ENCODE measurements at places on chromosomes 11 and 22.

DNA sequence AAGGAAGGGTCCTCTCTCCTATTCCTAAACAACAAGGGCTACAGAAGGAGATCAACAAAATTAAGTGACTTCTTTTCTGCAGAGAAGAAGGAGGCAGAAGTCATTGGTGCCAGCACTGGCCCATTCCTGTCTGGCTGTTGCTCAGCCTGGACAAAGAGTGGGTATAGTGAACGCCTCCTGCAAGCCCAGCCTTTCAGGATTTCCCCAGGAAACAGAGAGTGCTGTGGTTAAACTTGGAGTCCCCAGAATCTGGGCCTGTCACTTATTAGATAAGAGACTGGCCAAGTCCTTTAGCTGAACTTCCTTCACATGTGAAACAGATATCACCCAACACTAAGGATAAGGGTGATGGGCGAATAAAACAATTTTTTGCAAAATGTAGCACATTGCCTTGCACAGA, 10.9 kb downstream of the TST start:
- DNase-seq = no peak

- peak; percentile 62 for DNase-seq
Measured at GRCh38 chr11:2215561-2216399, 44.2 kb upstream of the TH start.

DNA sequence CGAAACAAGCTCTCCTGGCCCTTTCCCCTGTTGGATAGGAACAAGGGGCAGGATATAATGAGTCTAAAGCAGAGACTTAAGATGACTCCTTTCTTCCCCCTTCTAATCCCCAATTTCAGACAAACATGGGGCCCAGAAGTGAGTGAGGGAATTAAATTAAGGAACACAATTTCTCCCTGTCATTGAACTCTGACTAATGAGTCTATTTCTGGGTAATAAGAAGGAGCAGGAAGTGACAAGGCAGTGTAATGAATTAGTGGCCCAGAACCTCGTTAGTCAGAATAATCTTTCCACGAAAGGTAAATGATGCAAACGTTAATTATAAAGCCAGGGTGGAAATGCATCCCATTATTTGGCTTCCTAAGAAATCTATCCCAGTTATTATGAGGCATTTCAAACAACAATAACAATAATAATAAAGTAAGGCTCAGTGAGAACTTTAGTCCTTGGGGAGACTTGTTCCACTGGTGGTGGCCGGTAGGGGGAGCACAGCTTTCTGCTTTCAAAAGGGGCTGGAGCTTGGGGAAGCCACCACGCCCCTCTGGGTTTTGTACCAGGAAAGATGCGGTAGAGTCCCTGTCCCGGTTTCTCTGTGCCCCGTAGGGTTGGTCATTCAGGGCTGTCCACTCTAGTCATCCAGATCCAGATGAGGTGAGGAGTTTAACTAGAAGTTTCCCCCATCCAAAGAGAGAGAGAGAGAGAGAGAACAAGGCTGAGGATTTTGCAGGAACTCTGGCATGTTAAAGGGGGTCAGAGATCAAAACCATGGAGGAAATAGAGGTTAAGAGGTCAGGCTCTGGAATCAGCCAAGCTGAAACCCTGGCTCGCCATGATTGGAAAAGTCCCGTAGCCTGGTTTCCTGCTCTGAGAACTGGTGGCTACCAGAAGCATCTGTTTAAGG, 298.3 kb downstream of the NTM start:
- DNase-seq = peak; percentile 42

DNA sequence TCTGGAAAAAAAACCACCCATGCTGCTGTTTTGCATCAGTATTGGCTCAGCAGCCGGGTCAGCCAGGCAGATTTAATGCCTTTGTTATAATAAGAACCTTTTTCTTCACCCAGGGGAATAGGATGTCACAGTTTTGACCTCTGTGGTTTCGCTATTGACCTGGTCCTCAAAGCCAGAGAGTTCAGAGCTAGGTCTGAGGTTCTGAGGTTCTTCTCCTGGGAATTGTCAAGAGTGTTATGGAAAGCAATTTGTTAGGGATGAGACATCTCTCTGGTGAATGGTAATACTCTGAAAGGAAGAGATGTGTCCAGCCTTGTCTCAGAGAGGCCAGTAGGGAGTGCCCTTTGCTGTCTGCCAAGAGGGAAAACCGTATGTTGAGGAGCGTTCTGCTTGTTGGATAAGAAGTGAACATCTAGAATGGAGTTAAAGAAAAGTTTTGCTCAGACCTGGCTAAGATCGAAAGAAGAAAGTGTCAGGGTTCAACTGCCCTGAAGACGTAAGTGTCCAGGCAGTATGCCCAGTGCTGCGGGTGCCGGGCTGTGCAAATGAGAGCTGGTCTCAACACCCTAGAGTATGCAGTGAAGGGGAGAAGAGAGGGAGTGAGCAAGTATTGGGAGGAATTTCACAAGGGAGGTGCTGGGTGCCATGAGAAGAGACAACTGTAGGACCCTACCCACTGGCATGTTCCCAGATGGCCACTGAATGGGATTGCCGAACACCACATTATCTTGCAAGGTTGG, 150.9 kb upstream of the TTC12 start:
- no peak for DNase-seq

DNA sequence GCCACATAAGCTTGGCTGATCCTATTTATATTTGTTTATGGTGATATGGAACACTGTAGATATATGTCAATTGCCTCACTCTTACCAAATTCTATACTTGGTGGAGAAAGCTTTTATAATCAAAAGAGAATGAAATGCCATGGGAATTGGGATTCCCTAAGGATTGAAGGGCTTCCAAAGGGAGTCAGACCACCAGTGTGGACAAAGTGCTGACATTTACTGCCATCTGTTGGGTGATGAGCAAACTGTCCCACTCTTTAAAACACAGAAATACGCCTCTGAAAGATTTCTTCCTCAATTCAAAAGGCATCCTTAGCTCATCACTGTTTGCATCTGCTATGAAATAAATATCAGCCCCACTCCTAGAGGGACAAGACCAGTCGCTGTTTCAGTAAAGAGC, 7.1 kb downstream of the SLC1A2 start:
- DNase-seq = no peak

- no peak for DNase-seq
Measured at GRCh38 chr11:125279676-125280418, 115.3 kb downstream of the PKNOX2 start.

GRCh38 chr22:49042066-49042465, 785.6 kb downstream of the BRD1 start:
- no peak for DNase-seq

GRCh38 chr22:49863931-49864330, 10.3 kb downstream of the ZBED4 start:
- no peak for DNase-seq

DNA sequence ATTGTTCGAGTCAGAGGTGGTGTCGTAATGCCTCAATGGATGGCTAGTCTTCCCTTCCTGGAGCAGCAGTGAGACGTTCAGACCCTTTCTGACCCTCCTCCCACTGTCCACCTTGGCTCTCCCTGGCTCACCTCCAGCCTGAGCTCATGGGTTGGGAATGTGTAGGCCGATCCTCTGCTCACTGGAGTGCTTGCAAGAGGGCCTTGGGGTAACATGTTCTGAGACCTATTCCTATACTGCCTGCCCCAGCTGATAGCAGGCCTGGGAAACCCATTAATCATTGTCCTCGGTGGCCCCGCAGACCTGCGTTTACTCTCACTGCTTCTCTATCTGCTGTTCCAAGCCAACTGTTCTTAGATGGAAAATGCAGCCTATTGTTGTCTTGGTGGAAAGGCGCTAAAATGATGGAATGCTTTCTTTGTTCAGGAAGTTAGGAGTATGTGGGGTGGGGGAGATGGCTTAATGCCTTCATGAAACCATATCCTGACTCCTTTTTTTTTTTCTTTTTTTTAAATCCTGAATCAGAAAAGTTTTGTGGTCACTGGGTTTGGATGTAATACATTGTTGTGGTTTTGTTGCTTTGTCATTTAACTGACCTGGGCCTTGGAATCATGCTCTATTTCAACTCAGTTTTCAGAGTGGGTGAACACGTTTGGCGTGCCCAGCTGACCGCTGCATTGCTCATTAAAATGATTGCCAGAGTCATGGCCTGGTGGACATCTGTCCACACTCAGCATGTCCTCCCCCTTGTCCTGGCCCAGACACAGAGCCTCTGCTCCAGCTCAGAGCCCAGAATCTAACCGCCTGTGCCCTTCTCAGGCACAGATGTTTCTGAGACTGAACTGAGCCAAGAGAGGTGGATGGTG, 72.5 kb downstream of the MICAL2 start:
- DNase-seq = peak; percentile 94

GRCh38 chr11:120565466-120566155, 54.1 kb downstream of the GRIK4 start:
- no peak for DNase-seq

- no peak for DNase-seq
Measured at GRCh38 chr11:75214843-75215242, 25.7 kb upstream of the TPBGL start.

DNA sequence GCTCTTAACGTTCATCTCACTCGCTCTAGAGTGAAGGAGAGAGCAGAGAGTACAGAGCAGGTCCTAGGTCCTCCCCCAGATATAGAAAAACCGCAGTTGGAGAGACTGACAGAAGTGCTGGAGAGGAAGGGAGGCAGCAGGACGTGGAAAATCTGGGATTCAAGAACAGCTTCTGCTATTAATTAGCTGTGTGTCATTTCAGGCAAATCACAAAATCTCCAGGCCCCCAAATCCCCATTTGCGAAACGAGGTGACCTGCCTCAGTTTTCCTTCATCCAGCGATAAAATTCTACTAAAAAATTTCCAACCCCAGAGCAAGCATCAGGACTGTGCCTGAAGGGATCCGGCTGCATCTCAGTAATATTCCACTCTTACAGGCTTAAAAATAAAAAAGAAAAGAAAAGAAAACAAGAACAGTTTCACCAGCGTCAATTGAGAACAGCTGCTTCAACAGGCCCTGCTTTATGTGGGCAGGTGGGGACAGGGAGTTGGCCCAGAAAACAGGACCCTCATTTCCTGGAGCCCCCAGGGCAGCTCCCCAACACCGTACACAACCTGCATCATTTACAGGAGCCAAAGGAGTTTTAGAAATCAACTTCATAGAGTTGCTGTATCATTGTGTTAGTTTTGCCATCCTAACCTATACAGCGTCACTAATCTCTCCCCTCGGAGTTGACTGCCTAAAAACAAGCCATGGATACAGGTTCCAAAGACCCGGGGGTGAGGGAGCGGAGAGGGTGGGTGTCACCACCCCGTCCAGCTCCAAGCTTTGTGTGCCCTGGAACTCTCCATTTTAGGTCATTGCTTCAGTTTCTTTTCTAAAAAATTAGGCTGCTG, 2.3 kb upstream of the MALAT1 start:
- DNase-seq = no peak

GRCh38 chr22:27633296-27633871, 168.2 kb downstream of the MN1 start:
- DNase-seq = no peak

DNA sequence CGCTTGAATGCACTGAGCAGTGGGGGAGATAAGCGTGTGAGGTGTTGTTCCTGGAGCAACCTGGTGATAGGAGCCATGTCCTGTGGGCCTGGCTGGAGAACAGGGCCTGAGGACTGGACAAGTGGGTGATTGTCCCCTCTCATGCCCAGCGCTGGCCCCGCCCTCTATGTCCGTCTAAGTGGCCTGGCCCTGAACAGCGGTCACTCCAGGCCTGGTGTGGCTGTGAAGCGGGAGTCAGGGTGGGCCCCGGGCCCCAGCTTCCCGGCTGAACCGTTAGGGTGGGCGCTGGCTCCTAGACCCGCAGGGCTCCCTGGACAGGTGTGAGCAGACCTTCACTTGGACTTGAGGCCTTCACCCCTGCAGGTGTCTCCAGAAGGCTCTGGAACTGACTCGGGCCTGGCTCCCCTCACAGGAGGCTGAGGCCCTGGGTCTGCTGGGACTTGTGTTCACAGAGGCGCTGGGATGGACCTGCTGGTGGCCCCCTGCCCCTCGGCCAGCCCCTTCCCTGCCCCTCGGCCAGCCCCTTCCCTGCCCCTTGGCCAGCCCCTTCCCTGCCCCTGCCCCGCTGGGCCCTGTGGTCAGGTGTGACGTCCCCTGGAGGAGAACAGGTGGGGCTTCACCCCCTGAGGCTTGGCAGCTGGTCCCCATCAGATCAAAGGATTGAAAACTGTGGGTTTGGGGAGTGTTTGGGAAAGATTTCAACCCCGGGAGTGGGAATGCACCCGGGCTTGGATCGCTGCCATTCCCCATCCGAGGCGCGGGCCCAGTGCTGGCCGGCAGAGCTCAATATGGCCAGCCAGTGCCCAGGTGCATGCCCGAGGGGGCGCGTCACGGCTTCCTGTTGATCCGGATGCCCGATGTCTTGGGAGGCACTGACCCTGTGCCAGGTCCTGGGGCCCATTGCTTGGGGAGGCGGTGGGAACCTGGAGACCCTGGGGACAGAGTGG, 3.2 kb upstream of the MUC6 start:
- DNase-seq = no peak

GRCh38 chr11:79081471-79082031, 359.3 kb downstream of the TENM4 start:
- no peak for DNase-seq

- DNase-seq = no peak
Measured at GRCh38 chr11:44708523-44709280, 18.1 kb upstream of the TSPAN18 start.

- no peak for DNase-seq
Measured at GRCh38 chr22:28043266-28043665, 124.2 kb upstream of the PITPNB start.

DNA sequence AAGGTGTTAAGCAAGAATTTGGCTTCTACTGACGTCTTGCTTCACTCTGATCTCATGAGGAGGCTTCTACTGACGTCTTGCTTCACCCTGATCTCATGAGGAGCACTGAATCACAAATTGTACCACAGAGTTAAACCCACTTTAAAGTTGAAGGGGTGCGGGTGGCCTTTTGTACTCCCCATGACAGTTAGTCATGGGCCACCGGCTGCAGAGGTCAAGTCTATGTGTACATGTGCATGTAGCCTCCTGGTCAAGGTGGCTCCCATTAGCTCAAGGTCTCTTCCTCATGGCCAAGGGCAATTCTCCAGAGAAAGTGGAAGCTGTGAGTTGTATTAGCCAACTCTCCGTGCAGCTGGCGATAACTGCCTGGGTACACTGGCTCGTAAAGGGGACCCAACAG, 23.1 kb upstream of the FZD4 start:
- DNase-seq = no peak

DNA sequence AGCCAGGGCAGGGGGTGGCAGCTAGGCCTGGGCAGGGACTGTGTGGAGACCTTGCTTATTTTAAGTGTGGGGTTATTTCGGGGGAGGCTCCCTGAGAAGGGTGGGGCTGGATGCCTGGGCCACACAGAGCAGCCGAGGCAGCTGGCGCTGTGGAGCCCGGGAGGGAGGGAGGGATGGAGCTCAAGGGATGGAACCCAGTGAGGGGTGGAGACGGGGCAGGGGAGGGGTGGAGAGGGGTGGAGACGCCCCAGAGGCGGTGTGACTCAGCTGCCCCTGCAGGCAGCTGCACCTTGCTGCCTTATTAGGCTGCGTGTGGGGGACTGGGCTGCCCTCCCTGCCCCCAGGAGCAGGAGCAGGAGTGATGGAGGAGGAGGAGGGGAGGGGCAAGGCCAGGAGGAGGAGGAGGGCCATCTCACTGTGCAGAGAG, 9.8 kb upstream of the TSSC4 start:
- no peak for DNase-seq

DNA sequence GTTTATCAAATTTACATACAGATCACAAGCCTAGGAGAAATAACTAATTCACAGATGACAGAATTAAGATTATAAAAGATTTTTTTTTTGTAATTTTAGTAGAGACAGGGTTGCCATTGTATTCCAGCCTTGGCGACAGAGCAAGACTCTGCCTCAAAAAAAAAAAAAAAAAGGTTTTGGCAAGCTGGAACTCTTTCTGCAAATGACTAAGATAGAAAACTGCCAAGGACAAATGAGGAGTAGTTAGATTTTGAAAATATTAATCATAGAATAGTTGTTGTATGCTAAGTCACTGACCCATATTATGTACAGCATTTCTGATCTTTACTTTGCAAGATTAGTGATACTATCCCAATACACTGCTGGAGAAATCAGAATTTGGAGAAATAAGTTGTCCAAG, 99.2 kb downstream of the C11orf65 start:
- no peak for DNase-seq
